Foreskin keratinocyte (primary cell): ENCODE measurements at places on chromosomes 4 and X. TPM values are rescaled to one million over a fixed set of nuclear protein-coding genes. Genes with fewer than 3 reads are reported as not detected.

DNA sequence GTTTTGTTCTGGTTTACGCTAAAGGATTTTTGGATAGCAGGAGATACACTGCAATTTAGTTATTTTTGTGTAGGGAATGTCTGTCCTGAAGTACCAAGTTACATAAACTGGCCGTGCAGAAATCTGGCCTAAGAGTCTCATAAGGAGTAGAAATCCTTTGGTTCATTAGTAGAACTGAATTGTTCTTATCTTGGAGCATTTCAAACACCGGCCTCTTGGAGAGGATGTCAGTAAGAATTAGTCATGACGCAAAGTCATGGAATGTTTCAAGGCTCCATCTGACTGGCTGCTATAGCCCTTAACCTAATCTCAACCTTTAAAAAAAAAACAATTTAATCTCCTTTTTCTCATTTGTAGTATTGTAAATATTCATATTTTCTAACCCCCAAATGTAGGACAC, 15.2 kb downstream of the PDLIM3 start:
- no peak for DNase-seq

DNA sequence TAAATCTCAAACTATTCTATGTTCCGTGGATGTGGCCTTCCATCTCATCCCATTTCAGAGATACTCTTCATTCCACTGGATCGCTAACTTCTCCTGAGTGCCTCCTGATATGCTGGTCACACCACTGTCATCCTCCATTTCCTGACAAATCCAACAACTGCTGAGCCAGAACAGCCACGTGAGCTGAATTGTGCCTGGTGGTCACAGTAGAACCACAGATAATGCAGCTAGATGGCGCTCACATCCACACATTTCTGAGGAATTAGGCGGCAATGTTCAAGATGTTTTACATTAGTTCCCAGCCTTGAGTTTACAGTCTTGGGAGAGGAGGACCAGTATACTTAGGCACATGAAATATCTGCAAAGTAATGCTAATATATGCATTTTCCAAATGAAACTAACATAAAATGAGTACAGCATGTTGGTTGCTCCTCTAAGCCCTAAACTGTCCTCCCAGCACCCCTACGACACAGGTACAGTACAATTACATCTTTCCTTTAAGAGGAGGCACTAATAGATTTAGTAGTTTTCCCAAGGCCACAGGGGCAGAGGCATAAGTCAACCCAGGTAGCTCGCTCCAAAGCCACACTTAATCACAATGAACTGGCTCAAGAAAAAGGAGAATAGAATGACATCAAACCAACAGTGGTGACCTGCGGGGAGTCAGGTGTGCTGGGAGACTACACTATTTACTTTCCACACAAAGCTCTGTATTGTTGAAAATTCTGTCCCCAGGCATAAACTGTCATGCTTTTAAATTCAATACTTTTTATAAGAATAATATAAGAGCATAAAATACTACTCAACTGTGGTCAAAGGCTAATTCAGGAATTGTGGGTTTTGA, 134.2 kb downstream of the CHIC2 start:
- no peak for DNase-seq

GRCh38 chr4:7939377-7940108, at the start of gene AFAP1:
AFAP1 (minus strand) TSS chr4:7939861; CDS start chr4:7872078, 67,783 bp downstream.
- DNase-seq, result peak; percentile 56

- no peak for DNase-seq
Observed at GRCh38 chr4:128633067-128633466, 176.4 kb upstream of the JADE1 start.

DNA sequence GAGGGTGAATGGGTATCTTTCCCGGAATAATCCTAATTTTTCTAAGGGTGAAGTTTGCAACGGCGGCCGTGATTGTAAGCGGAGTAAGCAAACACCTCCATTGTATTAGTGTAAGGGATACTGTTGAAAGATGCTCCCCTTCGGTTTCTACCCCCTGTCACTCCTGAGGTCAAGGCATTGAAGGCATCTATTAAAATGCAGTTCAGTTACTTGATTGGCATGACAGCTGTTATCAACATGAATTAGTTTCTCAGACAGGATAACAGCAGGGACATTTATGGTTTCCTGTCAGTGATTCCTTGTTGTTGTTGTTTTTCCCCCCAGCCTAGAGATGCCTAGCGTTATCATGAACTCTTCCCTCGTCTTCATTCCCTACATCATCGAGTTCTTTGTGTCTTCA, 552 bp downstream of the SLC25A14 start:
- no peak for DNase-seq

DNA sequence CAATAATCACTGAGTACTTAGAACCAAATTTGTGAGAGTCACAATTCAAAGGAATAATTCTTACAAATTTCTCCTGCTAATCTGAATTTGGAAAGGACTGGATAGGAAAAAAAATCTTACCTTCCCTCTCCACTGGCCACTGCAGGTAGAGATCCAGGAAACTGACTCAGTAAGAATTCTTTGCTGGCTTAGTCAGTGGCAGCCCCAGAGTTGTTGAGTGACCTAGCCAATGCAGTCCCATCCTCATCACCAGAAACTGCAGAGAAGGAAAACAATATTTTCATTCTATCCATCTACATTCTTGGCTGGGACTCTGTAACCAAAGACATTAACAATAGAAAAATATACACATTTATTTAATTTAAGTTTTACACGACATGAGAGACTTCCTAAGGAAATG, 572.0 kb downstream of the ADGRL3 start:
- DNase-seq, result peak; percentile 44

DNA sequence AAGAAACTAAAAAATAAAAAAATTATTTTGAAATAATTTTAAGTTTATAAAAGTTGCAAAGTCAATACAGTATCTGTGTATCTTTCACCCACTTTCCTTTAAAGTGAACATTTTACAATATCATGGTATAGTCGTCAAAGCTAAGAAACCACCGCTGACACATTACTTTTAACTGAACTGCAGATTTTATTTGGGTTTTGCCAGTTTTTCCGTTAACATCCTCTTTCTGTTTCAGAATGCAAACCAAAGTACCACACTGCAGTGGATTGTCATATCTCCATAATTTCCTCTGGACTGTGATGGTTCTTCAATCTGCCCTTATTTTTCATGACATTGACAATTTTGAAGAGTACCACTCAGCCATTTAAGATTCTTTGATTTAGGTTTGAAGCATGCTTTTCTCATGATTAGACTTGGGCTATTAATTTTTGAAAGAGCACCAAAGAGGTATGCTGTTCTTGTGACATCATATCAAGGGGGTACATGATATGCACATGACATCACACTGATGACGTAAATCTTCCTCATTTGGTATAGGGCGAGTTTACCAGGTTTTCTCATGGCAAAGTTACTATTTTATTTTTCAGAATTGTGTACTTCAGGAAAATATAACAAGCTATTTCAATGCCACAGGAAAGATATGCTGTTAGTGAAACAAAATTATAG, 3.6 kb upstream of the CXCL1 start:
- DNase-seq, result no peak

GRCh38 chr4:181548873-181549575, 694.2 kb upstream of the TENM3 start:
- peak; percentile 67 for DNase-seq

DNA sequence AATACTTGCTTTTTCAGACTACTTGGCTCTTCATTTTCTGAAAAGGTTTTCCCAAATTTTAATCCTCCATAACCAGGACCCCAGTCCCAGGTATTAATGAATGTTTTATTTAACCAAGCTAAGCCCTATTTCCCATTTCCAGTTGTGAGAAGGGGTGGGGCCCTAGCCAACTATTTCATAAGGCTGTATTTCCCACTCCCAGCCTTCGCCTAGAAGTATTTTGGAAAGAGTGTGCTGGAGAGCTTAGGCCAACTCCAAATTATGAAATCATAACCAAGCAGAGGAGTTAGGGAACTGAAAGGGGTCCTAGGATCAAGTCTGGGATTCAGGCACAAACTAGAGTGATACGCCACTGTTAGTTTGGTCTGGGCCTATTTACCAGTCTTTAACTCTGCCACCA, 148.4 kb upstream of the GPC4 start:
- DNase-seq, result no peak

- DNase-seq, result no peak
Observed at GRCh38 chr4:88731381-88731780, 33.8 kb upstream of the NAP1L5 start.

GRCh38 chrX:132127743-132128142, at the start of gene FRMD7:
FRMD7 (minus strand) TSS chrX:132128020; CDS start chrX:132127844, 176 bp downstream.
- no peak for DNase-seq

DNA sequence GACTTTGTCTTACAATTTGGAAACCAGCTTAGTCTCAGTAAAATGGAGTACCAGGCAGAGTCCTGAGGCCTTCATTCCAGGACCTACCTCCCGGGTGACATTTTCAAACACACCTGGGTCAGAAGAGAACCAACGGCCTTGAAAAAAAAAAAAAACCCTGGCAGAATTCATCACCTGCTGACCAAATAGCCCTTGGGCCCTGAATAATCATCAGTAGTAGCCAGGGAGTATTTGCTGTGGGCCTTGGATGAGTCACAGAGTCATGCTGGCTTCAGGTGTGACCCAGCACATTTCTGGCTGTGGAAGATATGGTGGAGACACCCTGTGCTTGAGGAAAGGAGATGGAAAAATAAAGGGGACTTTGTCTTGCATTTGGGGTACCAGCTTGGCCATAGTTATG, 92.2 kb downstream of the LPAR4 start:
- DNase-seq, result no peak

DNA sequence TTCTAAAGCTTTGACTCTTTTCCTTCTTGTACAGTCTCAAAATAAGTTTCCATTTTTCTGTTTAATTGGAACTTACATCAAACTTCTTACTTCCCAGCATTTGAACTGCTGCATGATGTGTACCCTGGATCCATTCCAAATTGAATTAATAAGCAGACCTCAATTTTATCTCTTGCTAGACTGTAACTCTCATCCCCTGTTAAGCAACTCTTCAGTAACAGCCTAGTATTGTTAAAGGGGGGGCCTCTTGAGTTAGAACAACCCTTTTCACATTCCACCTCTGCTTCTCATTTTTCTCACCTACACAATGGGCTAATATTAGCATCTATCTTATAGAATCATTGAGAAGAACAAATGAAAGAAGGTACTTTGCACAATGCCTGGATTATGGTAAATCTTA, 169.4 kb downstream of the IL1RAPL1 start:
- DNase-seq, result no peak

DNA sequence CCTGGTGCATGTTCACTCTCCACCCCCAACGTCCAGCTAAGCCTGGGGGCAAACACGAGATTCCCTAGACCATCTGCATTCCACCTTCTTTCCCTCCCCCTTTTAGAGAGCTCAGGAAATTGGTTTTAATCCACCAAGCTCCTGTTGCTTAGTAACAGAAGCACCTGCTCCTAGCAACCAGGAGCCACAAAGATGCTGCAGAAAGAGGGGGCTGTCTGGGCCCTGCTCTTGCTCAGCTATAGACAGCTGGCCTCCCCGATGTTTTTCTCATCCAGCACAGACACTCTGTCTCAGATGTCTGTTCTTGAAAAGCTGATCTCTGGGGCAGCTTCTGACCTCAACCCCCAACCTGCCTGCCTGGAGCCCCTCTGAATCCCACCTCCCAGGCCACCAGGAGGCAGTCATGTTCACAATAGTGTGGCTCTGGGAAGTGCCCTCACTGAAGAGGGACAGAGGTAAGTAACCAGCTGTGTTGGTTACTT, 71.5 kb downstream of the SLC16A2 start:
- DNase-seq, result no peak

GRCh38 chr4:76498550-76498949, 63.5 kb downstream of the SHROOM3 start:
- no peak for DNase-seq

DNA sequence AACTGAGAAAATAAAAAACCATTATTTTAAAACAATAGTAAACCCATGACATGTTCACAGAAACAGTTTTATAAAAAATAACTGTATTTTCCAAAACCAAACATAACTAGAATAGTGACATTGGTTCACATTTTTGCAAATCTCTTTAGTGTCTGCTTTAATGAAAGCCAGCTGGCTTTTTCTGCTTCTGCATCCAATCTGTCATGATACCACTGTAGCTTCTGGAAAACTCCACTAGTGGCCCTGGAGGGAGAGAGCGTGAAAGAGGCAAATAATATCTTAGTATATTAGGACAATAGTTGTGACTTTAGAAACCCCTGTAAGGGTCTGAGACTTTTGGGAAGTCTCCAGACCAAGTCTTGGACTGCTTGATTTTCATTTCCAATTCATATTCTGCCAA, 31.1 kb downstream of the FGFBP1 start:
- no peak for DNase-seq

DNA sequence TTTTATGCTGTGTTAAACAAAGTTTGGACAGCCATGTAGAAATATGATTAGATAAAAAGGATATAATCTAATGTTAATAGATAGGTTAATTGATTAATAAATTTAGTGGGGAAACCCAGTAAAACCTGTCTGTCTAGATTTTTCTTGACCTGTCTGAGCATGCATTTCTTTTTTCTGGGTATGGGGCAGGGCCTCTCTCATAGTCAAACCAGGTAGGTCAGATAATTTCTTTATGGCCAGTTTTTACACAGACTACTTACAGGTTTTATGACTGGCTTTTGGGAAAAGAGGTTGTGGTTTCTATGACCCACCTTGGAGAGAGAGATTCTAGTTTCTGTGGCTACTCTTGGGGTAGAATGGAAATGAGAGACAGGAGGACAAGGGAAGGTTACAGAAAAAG, 135.6 kb upstream of the EPHA5 start:
- no peak for DNase-seq

DNA sequence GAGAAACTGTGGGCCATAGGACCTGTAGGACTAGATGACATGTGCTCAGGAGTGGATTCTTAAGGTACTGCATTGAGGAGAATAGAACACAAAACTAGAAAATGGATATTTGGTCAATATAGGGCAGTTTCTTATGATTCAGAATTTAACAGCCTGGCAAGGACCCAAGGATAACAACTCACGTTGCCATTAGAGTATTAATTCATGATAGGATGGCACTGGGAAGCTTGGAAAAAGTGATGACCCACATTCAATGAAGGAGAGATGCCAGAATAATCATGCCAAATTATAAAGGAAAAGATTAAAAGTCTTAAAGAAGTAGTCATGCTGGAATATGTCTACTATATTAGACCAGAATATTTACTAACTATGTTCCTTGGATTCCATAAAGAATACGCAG, 594.5 kb downstream of the ANKRD50 start:
- DNase-seq, result no peak

Gene CXCL9
- total RNA-seq, result not detected in 2 replicates

Gene CACNA1F
- total RNA-seq, result not detected in 2 replicates

Gene CXCL10
- total RNA-seq, result 0.28 and 0.44 TPM in 2 replicates

Gene FRYL
- 57.3 and 61.7 TPM in 2 replicates for total RNA-seq

Gene HSFX4
- not detected in 2 replicates for total RNA-seq

Gene MAGEA2B
- total RNA-seq, result not detected in 2 replicates

Gene CSTF2
- total RNA-seq, result 31.0 and 34.1 TPM in 2 replicates

Gene MAP9
- total RNA-seq, result 12.0 and 12.3 TPM in 2 replicates
